ENCODE measurements at places on chromosomes 6 and 20.

- DNase-seq = no peak
Observed at GRCh38 chr20:7848351-7848750, 91.9 kb downstream of the HAO1 start.

- DNase-seq = no peak
Observed at GRCh38 chr6:54981647-54982046, 135.1 kb downstream of the FAM83B start.

- DNase-seq = no peak
Observed at GRCh38 chr20:24734139-24734538, 214.9 kb upstream of the CST7 start.

DNA sequence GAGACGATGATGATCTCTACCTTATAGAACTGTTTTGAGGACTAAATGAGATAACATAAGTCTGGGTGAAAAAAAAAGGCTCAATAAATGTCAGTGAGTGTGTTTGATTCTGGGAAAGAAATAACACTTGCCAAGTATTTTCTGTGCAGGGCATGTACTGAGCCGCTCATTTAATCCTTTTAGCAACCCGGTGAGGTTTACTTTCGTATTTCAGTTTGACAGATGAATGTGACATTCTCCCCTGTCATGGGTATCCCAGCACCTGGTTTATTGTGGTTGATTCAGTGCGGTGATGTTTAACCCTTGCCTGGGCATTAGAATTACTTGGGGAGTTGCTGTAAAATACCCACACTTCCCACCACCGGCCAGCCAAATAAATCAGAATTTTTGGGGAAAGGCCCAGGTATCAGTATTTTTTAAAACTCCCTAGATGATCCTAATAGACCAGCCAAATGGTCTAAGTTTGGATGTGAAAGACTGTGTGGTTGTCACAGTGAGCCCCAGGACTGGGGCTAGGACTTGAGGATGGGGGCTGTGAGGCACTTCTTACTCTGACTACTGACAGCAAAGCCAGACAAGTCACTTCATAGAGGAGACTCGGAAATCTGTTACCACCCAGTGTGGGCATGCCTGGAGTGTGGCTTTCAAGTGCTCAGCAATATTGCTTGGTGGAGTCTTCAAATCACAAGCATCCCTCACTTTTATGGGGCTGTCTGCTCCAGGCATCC, 100.2 kb upstream of the KCNG1 start:
- no peak for DNase-seq

- DNase-seq = no peak
Observed at GRCh38 chr6:116847227-116847626, 18.3 kb upstream of the GPRC6A start.

GRCh38 chr6:101402622-101403031, 9.1 kb downstream of the GRIK2 start:
- DNase-seq = peak; percentile 67

- no peak for DNase-seq
Observed at GRCh38 chr6:10219510-10219909, 195.4 kb downstream of the TFAP2A start.

DNA sequence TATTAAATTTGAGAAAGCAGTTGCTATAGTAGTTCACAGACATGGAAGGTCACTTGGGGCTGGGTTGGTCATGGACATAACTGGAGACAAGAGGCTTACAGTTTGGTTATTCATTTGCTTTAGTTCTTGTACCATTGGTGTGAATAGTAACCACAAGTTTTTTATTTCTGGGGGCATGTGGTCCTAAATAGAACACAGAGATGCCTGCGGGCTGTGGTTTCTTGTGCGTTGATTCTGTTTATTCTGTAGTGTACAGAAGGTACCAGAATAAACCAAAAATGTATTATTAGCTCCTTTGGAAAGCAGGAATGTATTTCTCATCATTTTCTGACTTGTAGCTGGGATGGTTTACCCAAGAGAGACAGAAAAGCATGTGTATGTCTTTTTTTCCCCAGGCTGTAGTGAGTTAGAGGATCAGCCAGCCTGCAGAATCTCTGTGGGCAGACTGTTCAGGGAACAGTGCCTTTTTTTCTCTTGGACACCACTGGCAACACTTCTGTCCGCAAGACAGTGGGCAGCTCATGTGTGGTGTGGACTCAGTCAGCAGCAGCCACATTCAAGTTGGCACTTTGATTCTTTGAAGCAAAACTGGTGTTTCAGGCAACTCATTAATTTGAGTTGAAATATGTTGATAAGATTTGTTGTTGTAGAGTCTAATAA, 122.1 kb downstream of the LRRC1 start:
- DNase-seq = no peak

DNA sequence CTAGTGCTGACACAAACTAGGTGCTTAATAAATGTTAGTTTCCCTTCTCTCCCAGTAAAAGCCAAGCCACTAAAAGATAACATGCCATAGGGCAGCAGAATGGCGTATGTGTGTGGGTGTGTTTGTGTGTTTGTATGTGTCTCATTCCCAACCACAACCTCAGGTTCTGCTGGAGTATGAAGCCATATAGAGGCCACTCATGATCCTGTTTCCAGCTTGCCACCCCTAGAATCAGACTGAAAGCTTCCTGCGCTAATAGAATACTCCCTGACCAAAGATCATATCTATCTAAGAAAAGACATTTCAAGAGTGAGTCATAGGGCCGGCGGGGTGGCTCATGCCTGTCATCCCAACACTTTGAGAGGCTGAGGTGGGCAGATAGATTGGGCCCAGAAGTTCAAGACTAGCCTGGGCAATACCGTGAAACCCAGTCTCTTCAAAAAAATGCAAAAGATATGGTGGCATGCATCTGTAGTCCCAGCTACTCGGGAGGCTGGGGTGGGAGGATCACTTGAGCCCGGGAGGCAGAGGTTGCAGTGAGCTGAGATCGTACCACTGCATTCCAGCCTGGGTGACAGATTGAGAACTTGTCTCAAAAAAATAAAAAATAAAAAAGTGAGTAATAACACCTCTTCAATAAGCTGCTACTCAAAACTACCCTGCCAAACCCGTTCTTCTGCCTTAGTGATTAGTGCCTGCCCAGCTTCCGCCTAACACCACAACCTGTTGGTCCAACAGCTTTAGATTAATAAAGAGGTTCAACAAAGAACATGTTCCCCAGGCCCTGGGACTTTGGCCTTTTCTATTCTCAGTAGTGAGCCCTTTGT, 11.8 kb upstream of the SNRPC start:
- DNase-seq = peak; percentile 19

DNA sequence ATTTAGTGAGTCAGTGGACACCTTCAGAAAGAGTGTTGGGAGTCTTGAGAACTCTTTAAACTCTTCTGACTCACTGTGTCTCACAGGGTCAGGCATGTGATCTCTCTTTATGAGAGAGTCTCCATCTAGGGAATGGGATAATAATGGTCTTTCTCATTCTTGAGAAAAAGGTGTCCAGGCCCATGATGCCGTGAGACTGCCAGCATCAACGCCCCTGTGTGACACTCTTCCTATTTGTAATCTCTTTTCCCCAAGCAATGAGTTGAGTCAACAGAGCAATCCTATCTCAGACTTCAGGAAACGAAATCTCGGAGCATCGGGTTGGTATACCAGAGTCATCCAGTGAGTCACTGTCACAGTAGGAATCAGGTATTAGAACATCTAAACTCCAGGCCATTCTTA, 82.3 kb upstream of the BMP2 start:
- DNase-seq = no peak

- peak; percentile 60 for DNase-seq
Observed at GRCh38 chr20:25553819-25554296, 31.5 kb downstream of the NINL start.

- DNase-seq = no peak
Observed at GRCh38 chr6:34021554-34022190, 124.2 kb downstream of the GRM4 start.

DNA sequence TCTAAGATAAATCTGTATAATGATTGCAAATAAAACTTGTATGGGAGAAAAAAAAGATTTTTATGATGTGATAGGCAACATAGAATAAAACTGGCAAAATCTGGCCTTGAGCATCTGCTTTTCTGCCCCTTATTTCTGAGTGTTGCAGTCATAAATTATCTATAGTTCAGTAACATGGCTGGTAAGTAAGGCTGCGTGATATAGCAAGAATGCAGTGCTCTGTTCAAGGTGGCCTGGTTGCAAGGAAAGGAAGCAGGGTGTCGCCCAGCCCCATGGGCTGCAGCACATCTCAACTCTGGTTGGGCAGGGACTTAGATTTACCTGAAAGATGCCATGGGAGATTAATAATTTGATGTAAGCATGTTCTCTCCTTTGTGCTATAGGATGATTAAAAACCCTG, 579.5 kb downstream of the LMBRD1 start:
- no peak for DNase-seq
